Renal cortical epithelial cell (primary cell): ENCODE measurements at places on chromosomes 4 and X. TPM values are rescaled to one million over a fixed set of nuclear protein-coding genes. Genes with fewer than 3 reads are reported as not detected.
A peak's percentile ranks its signal among the peaks of the same experiment; 100 is the strongest.

DNA sequence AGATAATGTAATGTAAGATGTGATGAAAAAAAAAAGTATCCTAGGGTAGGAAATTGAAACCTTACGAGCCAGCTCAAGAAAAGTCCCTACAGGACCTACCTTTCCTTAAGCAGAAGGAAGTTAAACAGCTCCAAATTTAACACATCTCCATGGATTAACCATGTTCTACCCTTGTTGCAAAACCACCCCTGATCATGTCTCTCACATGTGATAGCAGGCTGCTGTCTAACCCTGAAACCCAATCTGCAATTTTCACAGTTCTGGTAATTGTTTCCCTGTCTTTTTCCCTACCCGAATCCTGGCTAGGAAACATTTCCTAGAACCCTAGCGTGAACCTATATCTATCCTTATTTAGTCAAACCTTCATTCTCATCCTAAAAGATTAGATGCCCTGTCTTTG, 198.9 kb downstream of the SPOCK3 start:
- DNase-seq = no peak

GRCh38 chr4:74873545-74874301, 59.2 kb upstream of the PARM1 start:
- DNase-seq = peak; percentile 23

DNA sequence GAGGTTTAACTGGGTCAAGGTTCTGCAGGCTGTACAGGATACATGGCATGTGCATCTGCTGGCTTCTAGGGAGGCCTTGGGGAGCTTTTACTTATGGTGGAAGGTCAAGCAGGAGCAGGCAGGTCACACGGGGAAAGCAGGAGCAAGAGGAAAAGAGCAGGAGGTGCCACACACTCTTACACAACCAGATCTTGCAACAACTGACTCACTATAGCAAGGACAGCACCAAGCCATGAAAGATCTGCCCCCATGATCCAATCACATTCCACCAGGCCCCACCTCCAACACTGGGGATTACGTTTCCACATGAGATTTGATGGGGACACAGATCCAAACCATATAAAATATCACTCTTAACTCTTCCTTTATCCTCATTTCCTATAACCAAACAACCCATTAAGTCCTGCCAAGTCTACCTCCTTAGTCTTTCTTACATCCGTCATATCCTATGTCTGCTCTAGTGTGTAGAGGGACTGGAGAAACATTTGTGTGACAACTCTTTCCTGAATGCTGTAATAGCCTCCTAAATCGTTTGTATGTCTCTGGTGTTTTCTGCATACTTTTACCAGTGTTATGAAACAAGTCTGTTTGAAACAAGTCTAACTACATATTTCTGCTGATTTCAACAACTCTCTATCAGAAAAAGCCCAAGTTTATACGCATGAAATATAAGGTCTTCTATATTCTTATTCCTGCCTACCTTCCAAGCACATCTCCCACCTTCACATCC, 8.3 kb upstream of the RAP2C start:
- peak; percentile 38 for DNase-seq

MAGEA11 gene
- not detected in 2 replicates for total RNA-seq
